ENCODE measurements at places on chromosomes 12 and 14.

DNA sequence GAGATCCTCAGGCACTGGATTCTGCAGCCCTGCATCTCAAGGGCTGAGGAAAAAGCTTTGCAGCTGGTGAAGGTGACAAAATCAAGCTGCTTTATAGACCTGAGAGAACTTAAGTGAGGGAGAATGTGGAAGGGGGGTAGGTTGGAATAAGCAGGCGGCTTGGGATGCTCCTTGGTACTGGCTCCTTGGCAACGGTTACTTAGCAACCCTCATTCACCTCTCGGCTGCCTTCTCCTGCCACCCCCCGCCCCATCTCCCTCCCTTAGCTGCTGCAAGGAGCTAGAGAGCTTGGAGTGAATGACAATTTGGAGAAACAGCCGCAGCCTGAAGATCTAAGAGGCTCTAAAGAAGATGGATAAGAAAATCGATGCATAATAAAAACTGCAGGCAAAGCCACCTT lies 44.1 kb upstream of the CISTR start:
- H3K4me1 ChIP-seq = no peaks in the 10 kb centered on the region
- H3K36me3 ChIP-seq = no peaks in the 10 kb centered on the region
- H3K27me3 ChIP-seq = peaks cover 8% of the 10 kb centered on the region
- DNase-seq = no peak

GRCh38 chr14:31283578-31284252 lies 76.1 kb upstream of the HECTD1 start:
- no peaks in the 10 kb centered on the region for H3K27me3 ChIP-seq
- H3K4me3 ChIP-seq = no peak overlapping the region
- no peak overlapping the region for H3K27ac ChIP-seq
- no peak for DNase-seq
- H3K36me3 ChIP-seq = no peaks in the 10 kb centered on the region

DNA sequence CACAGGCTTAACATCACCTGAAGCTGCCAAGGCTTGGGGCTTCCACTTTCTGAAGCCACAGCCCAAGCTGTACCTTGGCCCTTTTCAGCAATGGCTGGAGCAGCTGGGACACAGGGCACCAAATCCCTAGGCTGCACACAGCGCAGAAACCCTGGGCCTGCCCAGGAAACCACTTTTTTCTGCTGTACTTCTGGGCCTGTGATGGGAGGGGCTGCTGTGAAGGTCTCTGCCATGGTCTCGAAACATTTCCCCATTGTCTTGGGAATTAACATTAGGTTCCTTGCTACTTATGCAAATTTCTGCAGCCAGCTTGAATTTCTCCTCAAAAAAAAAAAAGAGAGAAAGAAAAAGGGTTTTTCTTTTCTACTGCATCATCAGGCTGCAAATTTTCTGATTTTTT lies 219.1 kb downstream of the RPL10L start:
- H3K27ac ChIP-seq = no peak overlapping the region
- H3K4me1 ChIP-seq = no peaks in the 10 kb centered on the region
- no peaks in the 10 kb centered on the region for H3K36me3 ChIP-seq
- no peak for DNase-seq

- peaks cover 6% of the 10 kb centered on the region for H3K4me1 ChIP-seq
- H3K4me3 ChIP-seq = no peak overlapping the region
- H3K36me3 ChIP-seq = no peaks in the 10 kb centered on the region
- no peak for DNase-seq
- no peaks in the 10 kb centered on the region for H3K27me3 ChIP-seq
Observed at GRCh38 chr12:65911321-65911720, 87.0 kb downstream of the HMGA2 start.

Data from lung (tissue), 17 donors.